ENCODE measurements at places on chromosomes 12 and 14.

- no peak for DNase-seq
These were observed 17.3 kb upstream of the CCND2 start for GRCh38 chr12:4256043-4256826.

DNA sequence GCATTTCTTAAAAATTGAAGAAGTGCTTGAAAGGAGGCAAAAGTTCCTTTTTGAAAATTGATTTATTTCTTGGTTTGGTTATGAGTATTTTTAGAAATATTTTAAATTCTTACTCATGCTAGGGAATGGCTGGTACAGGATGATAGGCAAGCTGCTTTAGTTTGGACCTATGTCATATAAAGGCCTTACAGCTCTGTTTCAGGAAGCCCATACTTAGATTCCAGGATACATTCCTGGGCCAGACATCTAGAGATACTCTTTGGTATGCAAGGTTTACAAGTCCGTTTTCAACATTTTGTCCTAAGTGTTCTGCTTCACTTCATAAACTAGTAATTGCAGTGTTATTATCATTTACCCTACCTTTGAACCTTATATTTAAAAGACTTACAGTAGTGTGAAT, 186.8 kb downstream of the FUT8 start:
- DNase-seq = no peak

DNA sequence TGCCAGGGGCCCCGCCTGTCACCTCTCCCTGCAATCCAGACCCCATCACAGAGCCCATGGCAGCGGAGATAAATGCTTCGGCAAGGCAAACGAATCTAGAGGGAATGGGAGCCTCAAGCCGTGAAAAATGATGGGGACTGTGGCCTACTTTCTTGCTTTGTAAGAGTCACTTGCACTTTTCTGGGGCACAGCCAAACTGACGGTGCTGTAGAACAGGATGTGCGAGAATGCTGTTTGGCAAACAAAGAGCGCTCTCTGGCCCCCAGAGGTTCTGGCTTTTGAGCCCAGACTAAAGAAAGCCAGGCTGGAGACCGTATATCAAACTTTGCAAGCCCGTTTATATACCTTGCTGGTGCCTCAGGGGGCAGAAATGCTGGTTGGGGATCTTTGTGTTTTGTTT, 108.7 kb downstream of the CACNA1C start:
- DNase-seq = no peak

DNA sequence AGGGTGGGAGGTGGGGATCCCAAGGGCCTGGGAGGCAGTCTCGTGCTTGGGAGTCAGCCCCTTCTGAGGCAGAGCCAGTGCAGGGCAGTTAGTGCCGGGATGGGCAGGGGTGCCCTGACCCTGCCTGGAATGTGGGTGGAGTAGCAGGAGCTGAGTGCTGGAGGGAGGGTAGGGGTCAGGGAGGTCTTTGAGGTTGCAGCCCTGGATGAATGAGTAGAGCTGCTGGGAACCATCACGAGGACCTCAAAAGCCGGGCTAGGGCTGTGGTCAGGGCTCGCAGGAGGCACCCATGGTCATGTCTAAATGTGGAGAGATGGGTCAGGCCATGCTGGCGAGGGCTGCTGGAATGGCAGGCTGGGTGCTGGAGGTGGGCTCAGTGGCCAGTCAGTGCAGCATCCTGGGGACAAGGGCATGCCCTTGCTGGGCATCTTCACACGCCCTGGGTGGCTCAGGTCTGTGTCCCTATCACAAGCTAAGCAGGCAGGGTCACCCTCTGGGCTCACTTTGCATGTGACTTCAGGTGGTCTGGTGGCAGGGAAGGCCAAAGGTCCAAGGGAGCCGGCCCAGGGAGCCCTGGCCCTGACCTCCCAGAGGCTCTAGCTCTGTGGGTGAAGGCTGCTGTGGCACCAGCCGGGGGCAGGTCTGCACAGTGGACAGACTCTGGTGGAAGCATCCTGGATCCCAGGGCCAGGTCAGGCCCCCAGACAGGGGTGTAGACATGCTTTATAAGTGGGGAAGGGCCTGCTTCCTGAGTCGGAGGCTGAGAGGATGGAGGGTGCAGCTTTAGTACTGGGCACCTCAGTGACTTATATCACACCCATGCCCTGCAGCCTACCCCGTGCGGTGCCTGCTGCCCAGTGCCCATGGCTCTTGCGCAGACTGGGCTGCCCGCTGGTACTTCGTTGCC, 24.5 kb downstream of the PAPLN start:
- no peak for DNase-seq

DNA sequence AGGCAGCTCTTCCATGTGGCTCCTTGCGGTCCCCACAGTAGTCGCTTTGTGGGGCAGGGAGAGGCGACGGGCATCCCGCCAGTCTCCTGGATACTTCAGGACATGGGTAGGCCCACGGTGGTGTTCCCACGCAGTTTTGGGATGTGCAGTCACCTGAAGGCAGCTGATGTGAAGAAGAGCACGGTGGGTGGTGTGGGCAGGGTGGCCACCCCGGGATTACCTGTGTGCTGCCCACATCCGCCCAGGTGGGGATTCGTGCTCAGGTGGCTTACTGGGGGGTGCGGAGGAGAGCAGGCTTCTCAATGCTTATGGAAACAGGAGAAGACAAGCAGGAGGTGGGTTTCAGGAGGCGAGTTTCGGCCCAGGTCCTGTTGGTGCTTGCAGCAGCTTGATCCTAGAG, 28.4 kb upstream of the TDRD9 start:
- no peak for DNase-seq

- no peak for DNase-seq
These were observed 79.0 kb downstream of the GAS2L3 start for GRCh38 chr12:100652488-100652887.

- DNase-seq = peak; percentile 96
These were observed 6.2 kb downstream of the FOXJ2 start for GRCh38 chr12:8038659-8039114.

DNA sequence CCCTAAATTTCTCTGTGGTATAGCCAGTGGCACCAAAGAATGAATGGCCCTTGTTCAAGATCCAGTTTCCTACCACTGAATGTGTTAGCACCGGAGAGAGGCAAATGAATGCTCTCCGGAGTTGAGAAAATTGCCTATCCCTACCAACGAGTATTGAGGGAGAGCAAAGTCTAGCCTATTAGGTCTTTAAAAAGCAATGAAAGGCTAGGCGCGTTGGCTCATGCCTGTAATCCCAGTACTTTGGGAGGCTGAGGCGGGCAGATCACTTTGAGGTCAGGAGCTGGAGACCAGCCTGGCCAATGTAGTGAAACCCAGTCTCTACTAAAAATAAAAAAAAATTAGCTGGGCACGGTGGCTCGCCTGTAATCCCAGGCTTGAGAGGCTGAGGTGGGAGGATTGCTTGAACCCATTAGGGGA, 898 bp upstream of the RAB15 start:
- DNase-seq = no peak

DNA sequence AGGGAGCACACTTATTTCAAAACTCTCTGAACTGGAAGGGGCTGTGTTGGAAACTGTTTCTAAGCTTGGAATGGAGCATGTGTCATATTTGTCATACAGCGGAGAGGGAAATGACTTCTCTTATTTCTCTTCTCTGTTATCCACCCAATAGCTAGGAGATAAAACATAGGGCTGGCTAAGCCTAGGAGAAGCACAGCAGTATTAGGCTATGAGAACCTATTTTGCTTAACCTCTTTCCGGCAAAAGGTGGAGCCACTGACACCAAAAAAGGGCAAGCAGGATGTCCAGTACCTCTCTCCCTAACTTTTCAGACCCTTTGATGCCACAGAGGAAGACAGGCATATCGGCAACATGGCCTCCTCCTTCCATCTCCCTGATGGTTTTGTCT, 148.3 kb downstream of the CRADD start:
- DNase-seq = no peak

- DNase-seq = no peak
These were observed 173.4 kb upstream of the ATP2B1 start for GRCh38 chr12:89882050-89882449.

DNA sequence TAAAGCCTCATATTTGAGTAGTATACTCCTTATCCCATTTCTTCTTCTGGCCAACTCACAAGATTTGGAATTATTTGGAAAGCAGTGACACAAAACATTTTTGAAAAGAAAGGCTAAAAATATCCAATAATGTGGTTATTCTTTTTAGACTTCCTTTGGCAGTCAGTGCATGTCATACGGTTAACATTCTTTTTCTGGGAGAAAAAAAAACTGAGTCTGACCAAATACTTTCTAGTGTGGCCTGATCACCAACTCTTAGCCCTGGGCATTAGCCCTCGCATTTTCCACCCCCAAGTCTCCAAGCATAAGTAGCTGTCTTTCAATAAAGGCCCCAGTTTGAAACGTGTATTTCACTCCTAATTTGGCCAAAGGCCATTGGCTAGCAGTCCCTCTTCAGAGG, 5.9 kb downstream of the RASSF3 start:
- no peak for DNase-seq

DNA sequence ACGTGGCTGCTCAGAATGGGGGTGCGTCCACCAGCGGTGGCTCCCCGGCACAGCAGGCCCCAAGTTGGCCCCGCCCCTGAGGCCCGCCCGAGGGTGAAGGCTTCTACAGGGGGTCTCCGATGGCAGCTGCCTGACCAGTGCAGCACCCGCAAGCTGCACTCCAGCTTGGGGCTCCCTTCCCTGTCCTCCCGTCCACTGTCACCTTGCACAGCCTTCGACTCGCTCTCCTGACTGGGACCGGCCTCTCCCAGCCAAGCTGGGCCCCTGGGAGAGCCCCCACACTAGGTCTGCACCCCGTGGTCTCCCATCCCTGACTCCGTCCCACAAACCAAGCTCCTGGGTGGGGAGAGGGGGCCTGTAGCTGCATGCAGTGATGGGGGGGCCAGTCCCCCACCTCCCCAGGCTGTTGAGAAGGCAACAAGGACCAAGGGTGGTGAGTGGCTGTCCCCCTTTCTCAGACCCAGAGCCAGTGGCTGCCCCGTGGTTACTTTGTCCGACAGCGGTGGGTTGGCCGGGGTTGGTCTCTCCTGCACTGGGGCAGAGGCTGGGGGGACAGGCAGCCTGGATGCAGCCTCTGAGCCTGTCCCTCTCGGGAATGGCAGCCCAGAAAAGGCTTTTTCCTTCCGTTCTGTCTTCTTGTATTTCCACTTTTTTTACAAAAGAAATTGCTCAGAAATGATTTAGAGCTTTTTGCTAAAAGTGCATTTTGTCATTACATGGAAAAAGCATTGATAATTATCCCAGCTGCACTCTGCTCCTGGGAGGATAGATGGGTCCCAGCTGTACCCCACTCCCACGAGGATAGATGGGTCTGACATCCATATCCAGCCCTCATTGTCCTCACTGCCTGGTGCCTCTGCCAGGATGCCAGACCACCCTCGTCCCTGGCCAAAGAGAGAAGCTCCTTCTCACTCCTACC, 217.0 kb downstream of the KIF26A start:
- DNase-seq = no peak

DNA sequence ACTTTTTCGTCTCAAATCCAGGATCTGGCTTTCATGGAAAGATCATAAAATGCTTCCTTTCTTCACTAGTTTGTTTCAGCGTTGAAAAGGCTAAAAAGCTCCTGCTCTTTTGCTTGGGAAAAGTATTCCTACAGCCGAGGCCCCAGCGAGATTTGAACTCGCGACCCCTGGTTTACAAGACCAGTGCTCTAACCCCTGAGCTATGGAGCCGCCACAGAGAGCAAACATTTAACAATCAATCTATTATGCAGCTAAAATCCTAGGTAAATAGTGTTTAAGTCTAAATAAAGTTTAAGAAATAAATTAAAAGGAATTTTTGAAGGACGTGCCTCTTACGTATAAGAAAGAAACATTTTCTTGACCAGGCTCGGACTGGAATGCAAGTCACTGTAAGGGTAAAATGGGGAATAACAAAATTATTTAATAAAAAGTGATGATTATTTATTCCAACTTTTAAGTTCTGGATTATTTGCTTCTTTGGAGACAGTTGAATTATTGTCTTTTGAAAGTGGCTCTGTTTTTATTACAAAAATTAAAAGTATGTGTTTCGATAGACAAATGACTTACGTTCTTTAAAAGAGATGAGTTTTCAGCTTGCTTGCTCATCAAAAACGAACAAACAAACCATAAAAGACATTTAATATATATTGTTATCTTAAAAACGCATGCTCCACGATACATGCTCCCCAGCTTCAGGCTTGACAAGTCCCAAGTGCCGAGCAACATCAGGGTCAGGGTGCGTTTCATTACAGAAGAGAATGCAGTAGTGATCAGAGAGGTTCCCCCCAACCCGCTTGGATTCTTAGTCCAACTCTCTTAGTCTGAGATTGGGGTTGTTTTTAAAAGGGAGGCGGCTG, 10.2 kb downstream of the OR6S1 start:
- DNase-seq = no peak

DNA sequence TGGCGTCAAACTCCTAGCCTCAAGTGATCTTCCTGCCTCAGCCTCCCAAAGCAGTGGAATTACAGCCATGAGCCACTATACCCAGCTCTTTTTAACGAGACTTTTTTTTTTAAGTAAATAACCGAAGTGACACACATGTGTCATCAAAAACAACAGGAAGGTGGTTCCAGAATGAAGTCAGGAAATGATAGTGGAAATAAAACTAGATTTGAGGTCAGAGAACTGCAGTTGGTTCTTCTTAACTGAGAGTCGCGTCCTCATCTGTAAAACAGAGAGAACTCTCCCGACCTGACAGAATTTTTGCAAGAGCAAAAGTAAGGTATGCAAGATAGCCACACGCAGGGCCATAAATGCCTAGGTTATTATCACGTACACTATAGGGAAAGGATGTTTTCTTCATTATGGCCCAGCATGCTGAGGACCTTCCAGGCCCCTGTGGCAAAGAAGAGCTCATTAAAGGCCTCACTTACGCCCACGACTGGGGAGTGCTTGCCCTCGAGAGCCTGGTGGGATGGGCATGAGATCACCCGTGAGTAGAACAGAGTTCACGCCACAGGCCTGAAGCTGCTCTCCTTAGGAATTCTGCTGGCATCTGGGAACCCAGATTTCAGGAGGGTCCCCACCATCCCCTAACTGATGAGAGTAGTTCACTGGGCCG, 67.2 kb downstream of the SCARB1 start:
- DNase-seq = no peak

GRCh38 chr12:71201136-71201679, 43.4 kb upstream of the TSPAN8 start:
- DNase-seq = peak; percentile 75

DNA sequence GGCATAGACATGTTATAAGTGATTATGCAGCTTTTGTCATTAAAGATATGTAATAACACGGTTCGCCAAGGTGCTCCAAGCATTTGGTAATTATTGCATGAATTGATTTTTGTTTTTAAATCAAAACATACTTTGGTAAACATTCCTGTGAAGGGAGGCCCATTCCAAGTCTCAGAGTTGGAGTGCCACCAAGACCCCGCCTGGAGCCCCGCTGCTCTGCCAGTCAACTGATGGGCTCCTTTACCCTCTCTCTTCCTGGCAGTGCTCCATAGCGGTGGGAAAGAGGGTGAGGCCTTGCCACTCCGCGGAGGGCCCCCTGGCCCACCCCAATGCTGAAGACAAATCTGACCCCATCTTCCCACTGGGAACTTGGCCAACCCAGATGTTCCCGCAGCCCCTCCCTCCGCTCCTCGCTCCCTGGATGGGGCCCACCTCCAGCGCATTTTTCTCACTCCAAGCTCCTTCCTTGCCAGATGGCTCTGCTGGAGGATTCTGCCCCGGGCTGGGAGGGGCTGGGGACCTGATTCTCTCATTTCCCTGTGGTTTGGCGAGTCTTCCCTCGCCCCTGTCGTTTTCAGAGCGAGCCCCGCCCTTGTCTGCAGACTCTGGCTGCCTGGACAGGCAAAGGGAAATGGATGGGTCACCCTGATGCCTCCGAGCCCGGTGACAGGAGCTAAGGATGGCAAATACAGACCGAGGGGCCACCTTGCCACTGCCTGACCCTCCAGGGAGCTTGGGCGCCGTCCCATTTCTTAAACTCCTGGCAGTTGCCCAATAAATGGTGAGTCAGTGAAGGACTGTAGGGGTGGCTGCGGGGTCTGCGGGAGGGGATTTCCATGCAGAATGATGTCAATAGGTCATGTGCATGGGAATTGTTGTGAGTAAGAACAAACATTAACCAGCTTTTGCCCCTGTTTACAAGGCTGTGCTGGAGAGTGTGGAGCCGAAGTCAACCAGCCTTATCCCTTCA, 9.2 kb upstream of the PAPLN start:
- DNase-seq = no peak

All from NCI-H345 (cell line).